ENCODE measurements at places on chromosomes 4 and X.
A peak's percentile ranks its signal among the peaks of the same experiment; 100 is the strongest.

DNA sequence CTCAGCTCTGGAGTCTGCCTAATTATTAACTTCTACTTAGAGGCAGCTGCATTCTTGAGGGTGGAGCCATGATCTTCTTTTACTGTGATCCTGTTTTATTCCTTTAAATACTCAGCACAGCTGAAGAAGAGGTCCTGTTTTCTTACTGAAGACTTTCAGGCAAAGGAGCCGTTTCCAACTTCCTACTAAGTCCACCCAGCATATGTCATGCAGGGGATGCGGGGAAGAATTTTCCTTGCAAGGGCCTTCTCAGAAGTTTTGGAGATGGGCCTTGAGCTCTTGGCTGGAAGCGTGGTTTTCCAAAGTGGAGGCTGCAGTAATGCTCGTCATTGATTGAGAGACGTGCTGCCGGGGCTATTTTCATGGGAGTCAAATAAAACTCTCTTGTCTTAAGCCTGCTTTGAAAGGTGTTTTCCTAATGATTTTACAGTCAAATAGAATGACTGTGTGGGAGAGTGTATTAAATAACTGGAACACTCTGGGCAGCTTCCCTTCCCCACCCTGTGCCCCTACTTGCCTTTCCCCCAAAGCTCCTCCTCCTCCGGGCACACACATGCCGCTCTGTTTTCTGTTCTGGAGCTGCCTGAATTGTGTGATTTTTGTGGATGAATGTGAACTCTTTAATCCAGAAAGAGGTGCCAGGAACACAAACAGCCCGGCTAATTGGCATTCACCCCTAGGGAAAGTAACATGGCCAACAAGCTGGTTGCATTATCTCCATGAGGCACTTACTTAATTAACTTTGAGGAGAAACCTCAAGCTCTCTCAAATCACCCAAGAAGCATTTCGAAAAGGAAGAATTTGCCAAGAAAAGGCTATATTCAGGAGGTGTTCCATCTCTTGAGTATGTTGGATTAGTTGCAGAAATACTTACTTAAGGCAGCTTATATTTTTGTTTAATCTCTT, 28.1 kb downstream of the FGF2 start:
- DNase-seq: no peak

- no peak for DNase-seq
Measured at GRCh38 chr4:3723232-3723642, 42.9 kb upstream of the ADRA2C start.

GRCh38 chr4:164595751-164596150, 158.2 kb upstream of the SMIM31 start:
- DNase-seq: no peak

GRCh38 chr4:1516261-1516660, 110.0 kb upstream of the NKX1-1 start:
- no peak for DNase-seq

DNA sequence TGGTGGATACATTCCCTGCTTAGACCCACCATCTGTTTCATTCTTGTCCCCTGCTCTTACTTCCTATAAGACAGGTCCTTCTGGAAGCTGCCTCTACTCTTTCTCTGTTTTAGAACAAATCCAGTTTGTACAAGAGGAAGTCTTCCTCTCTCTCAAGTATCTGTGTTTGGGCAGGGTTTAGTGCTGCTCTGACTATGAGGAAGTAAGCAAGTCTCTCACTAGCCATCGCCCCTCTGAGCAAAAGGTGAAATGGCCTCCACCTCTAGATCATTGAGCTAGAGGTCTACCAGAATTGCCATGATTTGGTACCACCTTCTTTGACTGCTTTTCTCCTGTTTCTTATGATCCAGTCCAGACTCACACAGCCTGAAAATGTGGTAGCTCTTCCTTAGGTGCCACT, 8.4 kb downstream of the BTK start:
- no peak for DNase-seq

GRCh38 chrX:151922692-151923091, 10.0 kb downstream of the MAGEA4 start:
- no peak for DNase-seq

- DNase-seq: no peak
Measured at GRCh38 chr4:25860586-25861279, 2.1 kb downstream of the SEL1L3 start.

- DNase-seq: no peak
Measured at GRCh38 chrX:33336783-33337182, 125.4 kb upstream of the DMD start.

DNA sequence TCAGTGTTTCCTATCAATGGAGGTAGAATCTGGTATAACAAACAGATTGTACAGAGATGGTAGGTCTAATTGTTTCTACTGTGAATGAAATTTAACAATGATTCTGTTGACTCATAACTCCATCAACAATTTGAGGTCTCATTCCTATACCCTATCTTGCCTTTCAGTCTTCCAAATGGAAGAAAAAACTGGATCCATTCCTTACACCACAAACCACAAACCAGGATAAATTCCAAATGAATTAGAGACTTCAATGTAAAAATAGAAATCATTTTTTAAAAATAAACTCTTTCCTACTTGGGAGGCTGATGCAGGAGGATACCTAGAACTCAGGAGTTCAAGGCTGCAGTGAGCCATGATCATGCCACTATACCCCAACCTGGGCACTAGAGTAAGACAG, 114.4 kb upstream of the WDR44 start:
- no peak for DNase-seq

DNA sequence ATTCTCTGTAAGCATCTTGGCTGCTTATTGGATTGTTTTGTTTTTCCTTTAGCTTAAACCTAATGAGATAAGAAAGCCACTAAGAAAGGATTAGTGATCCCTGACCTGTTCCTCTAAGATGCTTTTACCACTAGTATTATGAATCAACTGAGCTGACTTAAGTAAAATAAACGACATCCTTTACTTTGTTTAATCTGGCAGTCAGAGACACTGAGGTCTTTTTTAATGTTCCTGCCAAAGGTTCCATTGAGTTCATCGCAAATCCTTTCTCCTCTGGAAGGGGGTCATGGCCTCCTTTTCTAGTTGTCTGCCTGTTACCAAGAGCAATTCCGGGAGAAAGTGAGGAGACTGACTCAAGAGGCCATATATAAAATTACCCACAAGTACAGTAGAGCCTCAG, 1038.3 kb upstream of the SLIT2 start:
- DNase-seq: no peak

DNA sequence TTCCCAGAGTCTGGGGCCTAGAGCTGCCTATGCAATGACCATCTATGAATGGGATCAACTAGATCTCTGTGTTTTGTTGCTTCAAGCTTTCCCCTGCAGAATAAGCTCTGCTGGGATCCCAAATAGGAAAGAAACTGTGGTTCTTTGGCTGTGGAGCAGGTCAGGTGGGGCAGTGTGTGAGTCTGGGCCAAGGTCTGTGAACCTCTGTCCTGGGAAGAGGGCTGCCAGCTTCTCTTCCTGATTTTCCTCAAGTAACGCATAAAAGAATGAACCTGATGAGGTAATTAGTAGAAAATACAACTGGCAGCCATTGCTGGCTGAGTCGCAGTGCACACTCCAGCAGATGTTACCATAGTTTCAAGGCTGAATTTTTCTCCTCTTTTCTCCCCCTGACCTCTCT, 4.6 kb upstream of the PIN4 start:
- DNase-seq: no peak

DNA sequence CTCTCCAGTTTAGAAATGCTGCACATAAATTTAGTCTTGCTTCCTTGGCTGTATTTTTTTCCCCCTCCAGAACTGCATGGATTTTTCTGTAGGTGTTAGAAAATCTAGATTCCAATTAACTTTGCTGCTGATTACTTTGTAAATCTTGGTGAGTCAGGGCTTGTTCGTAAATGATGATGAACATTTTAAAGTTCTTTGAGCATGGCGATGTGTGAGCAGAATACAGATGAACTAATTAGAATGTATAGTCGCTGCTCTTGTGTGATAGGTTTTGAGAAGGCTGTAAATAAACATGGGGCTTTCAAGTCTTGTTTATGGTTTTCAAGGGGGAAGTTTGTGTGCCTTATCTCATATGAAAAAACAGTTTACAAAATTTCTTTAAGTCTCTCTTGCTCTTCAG, 23.3 kb downstream of the LIMCH1 start:
- no peak for DNase-seq

- DNase-seq: no peak
Measured at GRCh38 chr4:43244688-43245382, 352.3 kb downstream of the GRXCR1 start.

DNA sequence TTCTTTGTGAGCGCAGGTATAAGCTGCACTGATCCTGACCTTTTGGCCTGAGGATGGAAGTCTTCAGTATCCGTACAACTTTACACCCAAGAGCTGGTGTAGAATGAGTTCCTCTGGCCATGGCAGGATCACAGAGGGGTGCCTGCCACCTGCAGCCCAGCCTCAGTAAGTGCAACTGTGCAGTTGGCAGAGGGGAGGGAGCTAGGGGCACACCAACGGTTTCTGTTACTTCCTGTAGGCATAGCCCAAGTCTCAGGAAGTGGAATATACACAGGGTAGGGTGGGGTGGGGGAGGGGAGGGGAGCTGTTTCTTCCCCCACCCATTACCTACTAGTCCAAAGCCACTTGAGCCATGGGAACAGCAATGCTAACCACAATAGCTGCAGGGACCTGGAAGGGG, 85.4 kb upstream of the GBA3 start:
- peak; percentile 64 for DNase-seq

DNA sequence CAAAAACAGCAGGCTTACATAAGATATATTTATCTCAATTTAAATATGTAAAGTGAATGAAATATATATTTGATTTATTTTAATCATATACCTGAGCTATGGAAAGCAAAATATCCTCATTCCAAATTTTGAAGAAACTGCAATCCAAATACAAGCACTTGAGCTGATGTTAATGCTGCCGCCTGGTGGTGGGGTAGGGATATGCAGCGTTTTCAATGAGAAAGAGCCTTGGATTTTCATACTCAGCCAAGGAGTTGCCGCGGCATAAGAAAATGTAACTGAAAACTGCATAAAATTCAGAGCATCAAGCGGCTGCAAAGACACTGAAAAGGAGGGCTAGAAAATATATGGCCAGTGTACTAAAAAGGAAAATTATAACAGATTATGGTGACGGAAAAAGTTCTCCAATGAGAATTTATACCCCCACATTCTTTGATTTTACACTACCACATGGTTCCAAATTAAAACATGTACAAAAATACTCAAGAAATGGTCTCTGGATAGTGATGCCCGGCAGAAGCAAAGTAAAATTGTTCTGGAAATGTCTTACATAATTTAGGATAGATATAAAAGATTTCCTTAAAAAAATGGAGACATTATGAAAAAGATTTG, 660.3 kb upstream of the PITX2 start:
- DNase-seq: peak; percentile 70
